ENCODE measurements at places on chromosomes 1 and 21.

DNA sequence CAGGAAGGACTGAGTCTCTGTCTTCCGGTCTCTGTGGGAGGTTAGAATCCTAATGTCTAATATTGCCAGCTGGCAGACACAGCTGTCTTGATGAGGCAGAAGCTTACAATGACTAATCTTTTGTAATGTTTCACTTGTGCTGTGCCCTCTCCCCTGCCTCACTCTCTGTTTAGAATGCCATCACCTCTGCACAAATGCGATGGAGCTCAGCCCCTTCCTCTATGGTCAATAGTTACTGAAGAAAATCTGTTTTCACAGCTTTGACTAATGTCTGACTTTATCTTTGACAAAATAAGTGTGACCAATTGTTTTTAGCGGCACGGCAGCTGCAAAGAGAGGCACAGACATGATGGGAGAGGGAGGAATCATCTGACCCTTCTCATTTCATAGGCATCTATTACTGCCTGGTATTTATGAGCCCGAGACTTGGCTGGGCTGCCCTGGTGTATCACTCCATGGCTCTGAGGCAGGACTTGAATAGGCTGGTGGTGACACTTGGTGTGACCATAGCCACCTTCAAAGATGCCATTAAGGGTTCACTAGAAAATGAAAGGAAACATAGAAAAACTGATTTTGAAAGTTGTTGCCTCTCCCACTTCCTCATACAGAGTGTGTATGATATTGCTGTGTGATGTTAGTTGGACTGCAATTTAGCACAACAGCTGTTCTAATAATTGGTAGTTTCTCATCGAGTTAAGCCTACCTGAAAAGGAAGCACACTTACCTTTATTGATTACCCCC lies 163.2 kb upstream of the NBPF11 start:
- DNase-seq: peak; percentile 2

DNA sequence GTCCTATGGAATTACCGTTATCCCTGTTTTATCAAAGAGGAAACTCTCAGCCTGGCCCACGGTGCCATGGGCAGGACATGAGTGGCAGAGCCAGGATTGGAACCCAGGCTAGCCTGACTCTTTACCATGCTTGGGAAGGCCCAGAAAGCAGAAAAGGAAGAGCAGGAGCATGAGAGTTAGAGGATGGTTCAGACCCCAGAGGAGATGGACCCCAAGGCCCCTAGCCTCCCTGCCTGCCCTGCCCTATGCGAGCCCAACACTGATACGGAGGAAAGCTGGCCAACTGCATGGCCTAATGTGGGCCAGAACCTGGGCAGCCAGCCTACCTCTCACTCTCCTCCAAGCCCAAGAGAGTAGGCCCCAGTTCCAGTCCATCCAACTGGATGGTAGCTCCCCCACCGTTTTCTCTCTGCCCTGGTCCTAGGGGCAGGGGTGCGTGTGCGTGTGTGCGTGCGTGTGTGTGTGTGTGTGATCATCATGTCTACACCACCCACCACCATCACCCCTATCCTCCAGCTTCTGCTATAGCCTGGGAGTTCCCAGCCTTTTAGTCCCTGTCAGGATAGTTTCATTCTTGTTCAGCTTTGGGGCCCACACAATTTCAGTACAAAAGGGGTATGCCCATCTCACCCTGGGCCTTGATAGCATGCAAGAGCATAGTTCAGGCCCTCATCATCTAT lies 15.4 kb upstream of the MEX3A start:
- DNase-seq: no peak

GRCh38 chr1:225044258-225044657 lies 114.8 kb downstream of the DNAH14 start:
- no peak for DNase-seq

DNA sequence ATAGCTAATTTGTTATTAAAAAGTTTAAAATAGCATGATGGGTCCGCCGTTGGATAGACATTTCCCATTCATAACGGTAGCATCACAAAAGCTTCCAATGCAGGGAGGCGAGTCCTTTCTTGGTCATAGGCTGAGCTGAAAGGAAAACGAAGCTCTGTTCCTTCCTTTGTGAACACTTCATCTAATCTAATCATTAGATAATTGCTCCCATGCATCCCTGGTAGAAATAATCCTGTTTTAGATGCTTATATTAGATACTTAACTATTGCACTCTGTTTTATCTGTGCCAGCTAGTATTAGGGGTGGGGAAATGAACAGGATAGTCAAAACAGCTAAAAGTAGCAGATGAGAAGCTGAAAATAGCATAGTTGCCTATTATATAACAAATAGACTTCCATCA lies 215.0 kb downstream of the SLC35F3 start:
- no peak for DNase-seq

- no peak for DNase-seq
These were observed 41.7 kb downstream of the EIF2D start for GRCh38 chr1:206570529-206570928.

- no peak for DNase-seq
These were observed 36.9 kb upstream of the POU3F1 start for GRCh38 chr1:38083541-38083940.

- no peak for DNase-seq
These were observed 20.8 kb upstream of the NR5A2 start for GRCh38 chr1:200006711-200007110.

GRCh38 chr1:242827538-242827937 lies 303.0 kb upstream of the PLD5 start:
- no peak for DNase-seq

- no peak for DNase-seq
These were observed 82.9 kb downstream of the NIBAN1 start for GRCh38 chr1:184891440-184891839.

DNA sequence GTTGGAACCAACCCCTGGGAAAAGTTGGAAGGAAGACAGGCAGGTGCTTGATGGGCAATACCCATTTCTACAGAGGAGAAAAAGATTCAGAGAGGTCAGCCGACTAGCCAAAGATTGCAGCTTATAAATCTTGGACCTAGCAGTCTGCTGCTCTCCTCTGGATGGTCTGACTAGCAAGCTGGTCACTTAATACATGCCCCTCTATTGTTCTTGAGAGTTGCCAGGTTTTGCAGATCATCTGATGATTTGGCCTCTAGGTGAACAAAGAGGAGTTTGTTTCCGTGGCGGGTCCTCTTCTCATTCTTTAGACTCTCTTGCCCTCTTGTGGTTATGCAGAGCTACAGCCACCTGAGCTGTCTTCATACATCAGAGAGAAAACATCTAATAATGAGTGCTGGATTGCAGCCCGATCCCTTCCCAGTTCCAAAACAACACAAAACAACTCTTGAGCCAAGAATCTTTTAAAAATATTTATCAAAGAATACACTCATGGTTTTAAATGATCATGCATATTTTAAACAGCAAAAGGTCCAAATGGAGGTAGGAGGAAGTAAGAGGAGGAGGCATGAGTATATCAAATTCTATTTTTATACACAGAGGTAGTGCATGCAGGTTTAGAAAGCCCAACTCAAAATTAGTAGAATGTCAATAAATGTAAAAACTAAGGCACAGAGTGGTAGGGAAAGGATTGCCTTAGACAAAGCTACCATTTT lies 115.7 kb downstream of the SLC30A10 start:
- DNase-seq: peak; percentile 66

- no peak for DNase-seq
These were observed 23.2 kb downstream of the TNNT2 start for GRCh38 chr1:201354151-201354900.

DNA sequence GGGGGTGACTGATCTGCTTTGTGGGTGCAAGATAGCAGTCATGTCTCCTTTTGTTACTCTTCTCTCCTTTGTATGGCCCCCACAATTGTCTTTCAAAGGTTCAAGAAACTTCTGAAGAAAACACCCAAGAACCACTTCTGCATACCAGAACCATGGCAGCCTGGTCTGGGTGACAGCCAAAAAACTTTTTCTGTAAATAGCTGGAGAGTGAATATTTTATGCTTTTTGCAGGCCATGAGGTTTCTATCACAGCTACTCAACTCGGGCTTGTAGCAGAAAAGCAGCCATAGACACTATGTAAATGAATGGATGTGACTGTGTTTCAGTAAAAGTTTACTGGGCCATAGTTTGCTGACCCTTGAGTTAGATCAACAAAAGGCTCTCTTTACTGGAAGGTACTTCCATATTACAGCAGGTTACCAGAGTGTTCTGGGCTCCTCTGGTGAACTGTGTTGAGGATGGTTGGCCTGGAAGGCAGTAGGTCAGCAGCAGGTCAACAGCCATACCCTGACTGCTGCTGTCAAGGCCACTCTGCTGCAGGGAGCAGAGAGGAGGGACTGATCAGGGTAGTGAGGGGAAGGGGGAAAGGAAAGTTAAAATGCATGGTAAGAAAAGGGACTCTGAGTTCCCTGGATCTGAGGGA lies 116.4 kb downstream of the GDAP2 start:
- DNase-seq: peak; percentile 86

DNA sequence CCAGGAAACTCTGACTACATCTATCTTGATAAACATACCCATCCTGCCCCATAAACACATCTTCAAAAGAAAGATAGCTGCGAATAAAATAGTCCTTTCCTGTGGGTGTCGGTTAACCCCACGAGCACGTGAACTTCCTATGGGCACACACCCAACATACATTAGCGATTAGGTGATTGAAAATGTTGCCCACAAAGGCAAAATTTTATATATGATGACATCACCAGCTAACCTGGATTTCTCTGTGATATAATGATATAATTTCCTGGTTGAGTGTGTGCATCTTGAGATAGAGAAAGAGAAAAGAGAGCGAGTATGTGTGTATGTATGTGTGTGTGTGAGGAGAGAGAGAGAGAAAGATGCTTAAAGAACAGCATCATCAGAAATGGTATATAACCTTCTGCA lies 296.1 kb downstream of the PTPRC start:
- peak; percentile 37 for DNase-seq

- DNase-seq: no peak
These were observed 19.9 kb downstream of the ACTN2 start for GRCh38 chr1:236706183-236706582.

GRCh38 chr1:10056599-10056987 lies 23.8 kb downstream of the UBE4B start:
- DNase-seq: no peak

GRCh38 chr1:41713141-41713540 lies 205.6 kb downstream of the HIVEP3 start:
- no peak for DNase-seq

- peak; percentile 45 for DNase-seq
These were observed 554 bp downstream of the ZNF281 start for GRCh38 chr1:200409203-200409760.

- DNase-seq: peak; percentile 67
These were observed 122.3 kb upstream of the ADAR start for GRCh38 chr1:154730259-154730658.

Data from EH (cell line).